ENCODE measurements at places on chromosomes 4 and X.

DNA sequence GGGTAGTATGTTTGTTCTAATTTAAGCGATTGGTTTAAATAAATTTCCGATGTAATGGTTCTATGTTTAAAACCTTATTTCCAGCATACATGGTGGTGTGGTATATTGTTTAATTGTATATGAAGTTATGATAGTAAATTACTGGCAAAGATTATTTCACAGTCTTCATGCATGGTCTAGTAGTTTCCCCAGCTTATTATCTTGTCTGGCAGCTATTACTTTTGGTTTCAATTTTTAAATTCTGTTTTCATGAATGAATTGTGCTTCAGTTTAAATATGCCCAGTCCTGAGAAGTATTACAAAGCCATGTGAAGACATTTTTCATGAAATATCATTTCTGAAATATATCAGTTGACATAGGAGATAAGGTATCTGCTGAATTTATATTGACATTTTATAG, 6.3 kb downstream of the ALG13 start:
- DNase-seq = no peak

GRCh38 chr4:40648131-40648530, 18.5 kb upstream of the RBM47 start:
- no peak for DNase-seq

GRCh38 chrX:71992711-71993110, 82.1 kb downstream of the NHSL2 start:
- peak; percentile 57 for DNase-seq

GRCh38 chr4:163535657-163536056, 41.2 kb downstream of the TMA16 start:
- no peak for DNase-seq

- DNase-seq = no peak
Measured at GRCh38 chr4:76836860-76837562, 60.9 kb downstream of the SOWAHB start.

DNA sequence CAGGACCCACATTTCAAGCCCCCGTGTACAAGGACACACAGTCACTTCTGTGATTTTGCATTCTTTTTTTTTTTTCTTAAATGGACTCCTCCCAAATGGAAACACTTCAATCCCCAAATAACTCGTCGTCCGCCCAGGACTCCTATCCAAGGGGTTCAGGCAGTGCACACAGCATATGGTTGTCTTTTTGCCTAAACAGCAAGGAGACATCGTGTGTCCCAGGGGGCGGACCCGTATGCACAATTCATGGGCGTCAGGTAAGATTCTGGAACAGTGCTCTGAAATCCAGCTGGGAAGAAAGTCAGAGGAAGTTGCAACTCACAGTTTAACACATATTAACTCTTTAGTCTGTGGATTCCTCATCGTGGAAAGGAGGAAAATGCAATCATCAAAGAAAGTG, 231.3 kb downstream of the SHOX start:
- no peak for DNase-seq

DNA sequence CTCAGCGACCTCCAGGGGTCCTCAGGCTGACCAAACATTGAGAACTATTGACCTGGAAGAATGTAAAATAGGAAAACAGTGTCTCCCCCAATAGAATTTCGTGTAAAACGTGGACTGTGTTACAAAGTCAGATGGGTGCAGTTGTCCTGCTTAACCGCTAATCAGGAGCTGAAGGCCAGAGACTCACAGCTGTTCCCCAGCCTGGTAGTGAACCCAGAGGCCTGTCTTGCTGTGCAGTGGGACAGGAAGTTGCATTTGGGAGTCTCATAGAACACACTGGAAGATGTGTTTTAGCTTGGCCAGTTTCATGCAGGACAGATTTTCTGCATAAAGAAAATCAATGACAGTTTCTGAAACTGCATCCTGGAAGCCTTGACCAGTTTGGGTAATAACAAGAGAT, 151.5 kb downstream of the PTTG2 start:
- DNase-seq = no peak

GRCh38 chrX:50952406-50952805, 41.9 kb downstream of the BMP15 start:
- no peak for DNase-seq

- DNase-seq = no peak
Measured at GRCh38 chr4:37953620-37954293, 6.4 kb upstream of the PTTG2 start.

- no peak for DNase-seq
Measured at GRCh38 chr4:99100876-99101275, 12.3 kb upstream of the ADH5 start.

DNA sequence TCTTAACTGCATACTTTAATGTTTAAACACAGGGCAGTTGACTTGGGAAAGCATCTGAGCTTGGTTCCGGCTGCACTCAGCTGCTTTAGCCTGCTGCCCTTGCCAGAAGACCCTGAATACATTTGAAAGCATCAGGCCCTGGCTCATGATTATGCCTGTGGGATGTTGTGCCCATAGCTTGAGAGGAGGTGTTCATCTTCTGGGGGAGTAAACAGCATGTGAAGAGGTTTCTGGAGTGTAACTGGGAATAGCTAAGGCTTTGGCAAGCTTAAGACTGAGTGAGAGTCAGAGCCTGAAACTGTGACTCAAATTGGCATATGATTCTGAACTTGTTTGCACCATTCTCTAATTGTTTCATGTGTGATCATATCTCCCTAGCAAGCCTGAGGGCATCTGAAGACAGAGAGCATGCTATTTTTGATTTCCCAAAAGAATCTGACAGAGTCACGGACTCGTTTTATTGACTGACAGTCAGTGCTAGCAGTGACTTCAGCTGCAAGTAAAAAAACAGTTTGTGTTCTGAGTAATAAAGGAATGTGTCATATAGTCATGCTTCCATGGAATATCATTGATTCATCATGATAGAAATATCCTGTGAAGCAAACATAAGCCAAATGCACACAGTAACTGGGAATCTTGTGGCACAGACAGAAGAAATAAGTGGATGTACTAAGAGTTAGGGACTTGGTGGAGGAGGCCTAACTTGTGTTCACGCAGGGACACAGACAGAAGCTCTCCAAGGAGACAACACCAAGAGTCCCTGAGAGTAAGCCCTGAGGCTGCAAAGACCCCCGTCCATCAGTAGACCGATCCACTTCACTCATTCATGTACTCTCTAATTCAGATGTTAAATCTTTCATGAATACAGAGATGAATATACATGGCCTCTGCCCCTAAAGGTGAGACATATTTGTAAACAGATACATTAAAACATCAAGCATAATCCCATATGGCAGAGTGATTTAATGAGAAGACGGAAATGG, 100.7 kb downstream of the SYNPO2 start:
- no peak for DNase-seq

GRCh38 chr4:7170012-7170411, 22.3 kb upstream of the SORCS2 start:
- no peak for DNase-seq

- DNase-seq = peak; percentile 79
Measured at GRCh38 chrX:49172280-49172780, 632 bp downstream of the PLP2 start.

GRCh38 chr4:1305781-1306455, 16.2 kb downstream of the MAEA start:
- DNase-seq = peak; percentile 46

DNA sequence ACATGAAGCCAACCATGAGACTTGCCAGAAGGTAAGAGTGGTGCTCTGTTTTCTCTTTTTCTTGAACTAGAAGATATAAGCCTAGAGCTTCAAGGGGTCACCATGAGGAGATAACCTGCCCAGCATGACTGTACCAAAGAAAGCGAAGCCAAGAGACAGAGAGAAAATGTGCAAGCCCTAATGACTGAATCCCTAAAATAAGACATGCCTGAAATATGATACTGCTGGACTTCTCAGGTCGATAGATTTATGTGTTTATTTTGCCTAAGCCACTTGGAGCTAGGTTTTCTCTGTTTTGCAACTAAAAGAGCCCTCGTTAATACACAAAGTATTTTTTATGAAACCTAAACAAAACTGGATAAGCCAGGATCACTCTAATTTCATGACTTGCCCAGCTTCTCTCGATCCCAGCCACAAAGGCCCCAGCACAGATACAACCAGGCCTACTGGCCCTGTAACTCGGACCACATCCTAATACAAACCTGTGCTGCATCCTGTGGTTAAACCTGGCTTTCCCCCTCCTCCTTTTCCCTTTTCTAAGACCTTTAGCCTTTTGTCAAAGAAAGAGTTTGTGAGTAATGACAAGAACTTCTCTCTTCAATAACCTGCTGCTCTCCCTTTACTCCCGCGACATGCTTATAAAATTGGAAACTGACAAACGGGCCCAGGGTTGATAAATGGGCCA, 185.8 kb downstream of the APBB2 start:
- DNase-seq = no peak

DNA sequence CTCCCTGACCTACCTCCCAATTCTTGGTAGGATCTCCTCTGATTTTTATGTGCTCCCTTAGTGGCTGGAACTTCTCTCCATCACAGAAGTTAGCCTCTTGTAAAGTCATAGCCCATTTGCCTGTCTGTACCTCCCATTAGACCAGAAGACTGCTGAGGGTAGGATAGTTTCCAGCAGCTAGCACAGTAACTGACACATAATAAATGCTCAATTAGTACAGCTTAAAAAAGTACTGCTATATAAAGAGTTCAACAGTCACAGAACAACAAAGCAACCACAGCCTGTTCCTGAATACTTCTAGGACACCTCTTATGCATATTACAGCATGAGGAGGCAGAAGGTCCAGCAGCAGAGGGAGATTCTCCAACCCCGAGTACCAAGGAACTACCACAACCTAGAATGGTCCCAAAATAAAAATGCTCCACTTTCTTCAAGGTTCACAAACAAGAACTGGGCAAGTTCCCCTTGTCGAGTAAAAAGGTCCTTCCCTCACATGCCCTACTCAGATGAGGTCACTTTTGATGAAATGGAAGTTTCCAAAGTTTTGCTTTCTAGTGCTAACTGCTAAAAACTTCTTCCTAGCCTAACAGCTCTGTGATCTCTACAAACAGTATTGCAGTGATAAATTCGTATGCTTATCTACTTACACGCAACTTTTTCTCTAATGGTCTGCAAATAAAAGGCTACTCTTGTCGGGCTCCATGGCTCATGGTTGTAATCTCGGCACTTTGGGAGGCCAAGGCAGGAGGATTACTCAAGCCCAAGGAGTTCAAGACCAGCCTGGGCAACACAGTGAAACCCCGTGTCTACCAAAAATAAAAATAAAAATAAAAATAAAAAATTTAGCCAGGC, 12.8 kb downstream of the MECP2 start:
- DNase-seq = no peak

- no peak for DNase-seq
Measured at GRCh38 chr4:156695163-156695562, 276.4 kb downstream of the PDGFC start.

DNA sequence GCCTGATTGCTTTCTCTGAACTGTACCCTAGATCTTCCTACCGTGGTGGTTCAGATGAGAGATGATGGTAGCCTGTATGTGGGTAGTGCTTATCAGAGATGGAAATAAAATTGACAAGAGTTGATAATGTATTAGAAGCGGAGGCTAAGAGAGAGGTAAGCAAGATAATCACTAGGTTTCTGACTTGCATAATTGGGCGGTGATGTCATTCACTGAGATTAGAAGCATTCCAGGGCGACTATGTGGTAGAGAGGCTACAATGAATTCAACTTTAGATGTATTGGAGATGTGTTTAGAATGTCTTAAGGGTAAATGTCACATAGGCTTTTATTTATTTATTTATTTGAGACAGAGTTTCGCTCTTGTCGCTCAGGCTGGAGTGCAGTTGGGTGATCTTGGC, 415 bp upstream of the TENM3 start:
- no peak for DNase-seq

GRCh38 chr4:98298022-98298421, 36.8 kb downstream of the RAP1GDS1 start:
- DNase-seq = no peak

- DNase-seq = no peak
Measured at GRCh38 chr4:178811356-178811755, 1369.1 kb upstream of the AGA start.

DNA sequence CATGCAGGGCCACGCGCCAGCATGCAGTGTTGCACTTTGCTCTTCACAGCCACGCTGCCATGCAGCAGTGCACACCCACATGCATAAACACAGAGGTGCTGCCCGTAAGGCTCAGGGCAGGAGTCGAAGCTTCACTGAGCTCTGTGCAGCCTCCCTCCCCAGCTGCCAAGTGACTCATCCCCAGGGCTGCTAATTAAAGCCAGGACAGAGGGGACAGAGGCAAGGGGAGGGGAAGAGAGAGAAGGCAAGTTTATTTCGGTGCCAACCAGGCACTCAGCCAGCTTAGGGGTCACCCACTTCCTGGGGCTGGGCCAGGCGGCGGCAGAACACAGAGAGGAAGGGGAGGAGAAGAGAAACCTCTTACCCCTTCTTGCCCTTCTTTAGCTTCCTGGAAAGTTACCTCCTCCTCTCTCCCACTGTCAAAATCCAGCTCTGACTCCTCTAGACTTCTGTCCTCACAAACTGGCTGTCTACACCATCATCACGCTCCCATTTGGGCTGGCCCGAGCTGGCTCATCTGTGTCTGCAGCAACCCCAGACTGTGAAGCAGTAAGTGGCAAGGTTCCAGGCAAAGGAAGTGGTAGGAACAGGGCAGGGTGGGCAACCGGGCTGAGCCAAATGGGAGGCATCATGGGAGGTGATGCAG, 6.2 kb upstream of the IQSEC2 start:
- DNase-seq = peak; percentile 59

GRCh38 chr4:102734591-102735385, 26.0 kb downstream of the MANBA start:
- DNase-seq = no peak

GRCh38 chr4:137283737-137284136, 248.6 kb downstream of the PCDH18 start:
- no peak for DNase-seq

GRCh38 chrX:44785652-44786051, 58.2 kb upstream of the DUSP21 start:
- DNase-seq = no peak

DNA sequence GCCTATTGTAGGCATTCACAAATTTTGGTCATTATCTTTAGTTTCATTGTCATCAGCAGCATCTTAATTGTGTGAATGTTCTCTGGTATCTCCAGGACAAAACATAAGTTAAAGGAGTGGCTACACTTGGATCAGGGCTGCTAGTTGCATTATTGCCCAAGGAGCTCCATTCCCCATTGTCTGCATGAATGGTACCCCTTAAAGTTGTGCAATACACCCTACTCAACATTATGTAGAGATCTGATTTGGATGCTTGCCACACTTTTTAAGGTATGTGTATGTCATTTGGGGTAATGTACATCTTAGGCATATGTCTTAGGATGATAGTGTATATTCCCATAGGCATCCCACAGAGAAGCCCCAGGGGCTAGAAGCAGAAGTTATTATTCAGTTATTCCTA, 2.9 kb downstream of the GRXCR1 start:
- DNase-seq = no peak

DNA sequence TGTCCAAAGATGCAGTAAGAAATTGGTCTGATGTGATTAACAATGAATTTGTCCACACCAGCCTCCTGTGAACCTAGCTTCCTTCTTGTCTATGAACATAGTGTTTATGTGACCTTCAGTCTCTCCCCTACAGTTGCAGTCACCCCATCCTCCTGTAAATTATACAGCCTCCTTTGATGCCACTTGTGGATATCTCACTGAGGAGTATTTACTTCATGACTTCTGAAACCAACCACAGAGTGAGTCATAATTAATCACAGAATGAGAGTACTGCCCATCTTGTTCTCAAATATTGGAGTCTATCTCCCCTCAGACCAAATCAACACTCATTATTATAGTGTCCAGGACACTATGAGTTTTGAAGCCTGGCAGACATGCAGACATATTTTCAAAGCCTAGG, 27.3 kb upstream of the XAGE2 start:
- DNase-seq = no peak
